LHCN-M2 (cell line): ENCODE measurements at places on chromosomes 6 and 20.

GRCh38 chr6:34484899-34485298 lies 19.0 kb downstream of the PACSIN1 start:
- DNase-seq = no peak

- DNase-seq = peak; percentile 86
Measured at GRCh38 chr6:145749632-145750031, 14.3 kb upstream of the EPM2A start.

DNA sequence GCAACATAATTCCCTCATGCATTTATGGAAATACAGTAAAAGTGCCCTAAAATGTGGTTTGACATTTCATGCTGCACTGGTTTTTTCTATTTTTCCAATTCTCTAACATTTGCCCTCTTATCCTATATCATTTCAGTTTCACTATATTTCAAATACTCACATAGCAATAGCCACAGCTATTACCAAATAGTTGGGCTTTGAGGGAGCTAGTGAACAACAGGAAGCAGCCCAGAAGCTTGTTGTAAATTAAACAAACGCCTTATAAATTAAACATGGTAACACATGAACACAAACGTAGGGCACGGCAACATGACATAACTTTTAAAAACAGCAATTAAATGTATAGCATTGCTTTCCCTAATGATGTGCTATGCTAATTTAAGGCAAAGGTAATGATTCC lies 469.0 kb downstream of the CDC5L start:
- no peak for DNase-seq

GRCh38 chr6:97123112-97123511 lies 159.9 kb downstream of the MMS22L start:
- DNase-seq = no peak

DNA sequence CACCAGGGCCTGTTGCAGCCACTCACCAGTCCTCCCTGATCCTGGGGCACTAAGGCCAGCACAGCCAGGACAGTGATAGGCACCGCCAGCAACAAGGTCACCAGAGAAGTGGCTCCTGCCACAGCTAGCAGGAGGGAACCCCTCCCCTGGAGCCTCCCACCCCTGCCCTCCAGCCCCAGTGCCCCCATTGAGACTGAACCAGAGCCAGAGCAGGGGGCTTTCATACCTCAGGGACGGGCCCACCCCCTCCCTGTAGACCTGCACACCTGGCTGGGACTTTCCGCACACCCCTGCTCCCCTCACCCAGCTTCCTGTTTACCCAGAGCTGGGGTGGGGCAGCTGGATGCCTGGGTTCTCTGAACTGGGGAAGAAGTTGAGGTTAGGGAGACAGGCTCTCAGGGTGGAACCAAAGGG lies at the start of gene LTB:
LTB (minus strand) TSS at position 195 of the 414 bp plus-strand sequence; CDS start at position 188, 7 bp downstream.
- no peak for DNase-seq

DNA sequence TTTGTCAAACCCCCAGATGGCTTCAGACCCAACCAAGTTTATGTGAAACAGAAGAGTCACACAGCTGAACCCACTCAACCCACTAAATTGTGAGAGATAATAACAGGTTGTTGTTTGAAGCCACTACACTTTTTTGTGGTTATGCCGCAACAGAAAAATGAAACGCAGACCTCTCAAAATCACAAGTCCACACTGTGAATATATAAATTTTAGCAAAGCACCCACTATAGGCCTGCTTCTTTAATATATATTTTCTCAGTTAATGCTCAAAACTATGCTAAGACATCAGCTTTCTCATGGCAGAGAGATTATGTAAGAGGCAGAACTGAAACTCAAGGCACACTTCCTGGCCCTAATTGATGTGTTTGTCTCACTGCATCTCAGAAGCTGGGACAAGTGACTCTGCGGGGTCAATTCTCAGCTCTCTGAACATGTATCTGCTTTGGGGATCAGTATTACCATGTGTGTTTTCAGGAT lies 27.7 kb downstream of the MAP3K5 start:
- no peak for DNase-seq

GRCh38 chr20:1827974-1828785 lies 67.0 kb upstream of the SIRPA start:
- no peak for DNase-seq

GRCh38 chr20:29741894-29742698 lies 1515.4 kb upstream of the DEFB115 start:
- no peak for DNase-seq

GRCh38 chr20:48696671-48697070 lies 131.1 kb downstream of the PREX1 start:
- DNase-seq = no peak

DNA sequence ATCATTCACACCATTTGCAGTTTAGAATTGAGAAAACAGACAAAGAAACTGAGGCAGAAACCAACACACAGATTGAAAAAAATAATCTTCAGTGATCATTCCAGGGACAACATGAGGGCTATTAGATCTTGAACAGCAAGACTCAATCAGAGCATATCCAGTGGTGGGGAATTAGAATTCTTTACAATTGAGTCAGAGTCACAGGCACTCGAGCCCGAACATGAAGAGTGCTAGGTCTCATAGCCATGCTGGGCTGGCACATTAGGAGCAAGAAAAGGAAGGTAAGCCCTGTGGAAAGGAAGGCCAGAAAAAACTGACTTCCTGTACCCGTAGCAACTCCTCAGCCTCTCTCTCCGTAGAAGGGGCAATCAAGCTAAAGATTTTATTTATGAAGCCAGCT lies 419.9 kb downstream of the HAO1 start:
- DNase-seq = no peak

DNA sequence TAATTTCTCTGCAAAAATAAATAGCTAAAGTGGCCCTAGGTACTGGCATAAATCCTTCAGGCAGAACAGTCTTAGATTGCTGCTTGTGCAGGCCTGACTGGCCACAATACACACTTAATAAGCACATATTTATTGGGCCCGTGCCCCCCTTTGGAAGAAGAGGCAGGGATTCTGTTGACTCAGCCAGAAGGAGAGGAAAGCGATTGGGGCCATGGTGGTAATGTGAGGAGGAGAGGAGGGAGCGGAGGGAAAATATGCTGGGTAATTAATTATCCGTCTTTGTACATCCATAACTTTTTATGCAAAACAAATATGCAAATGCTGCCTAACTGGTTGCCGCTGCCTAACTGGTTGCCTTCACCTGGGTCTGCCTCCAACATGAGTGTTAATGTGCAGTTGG lies 36.2 kb downstream of the CD40 start:
- no peak for DNase-seq

- DNase-seq = peak; percentile 61
Measured at GRCh38 chr6:129009851-129010250, 126.9 kb downstream of the LAMA2 start.

DNA sequence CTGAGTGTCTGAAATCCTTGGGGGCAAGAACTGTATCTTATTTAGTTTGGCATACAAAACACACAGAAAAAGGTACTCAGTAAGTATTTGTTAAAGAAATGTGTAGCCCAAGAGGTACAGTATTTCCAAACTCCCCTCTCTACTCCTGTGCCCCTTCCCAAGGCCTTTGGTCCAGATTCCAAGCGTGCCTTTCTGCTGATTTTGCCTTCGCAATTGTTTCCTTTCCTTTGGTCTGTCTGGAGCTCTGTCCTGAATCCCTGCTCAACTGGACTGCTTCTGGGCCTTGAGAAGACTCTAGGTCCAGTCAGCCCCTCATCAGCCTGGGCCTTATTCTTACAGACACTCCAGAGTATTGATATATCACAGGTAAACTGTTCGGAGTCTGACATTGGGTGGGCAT lies 122.2 kb upstream of the SYNCRIP start:
- no peak for DNase-seq

GRCh38 chr6:123089226-123089625 lies 93.2 kb downstream of the CLVS2 start:
- DNase-seq = no peak

DNA sequence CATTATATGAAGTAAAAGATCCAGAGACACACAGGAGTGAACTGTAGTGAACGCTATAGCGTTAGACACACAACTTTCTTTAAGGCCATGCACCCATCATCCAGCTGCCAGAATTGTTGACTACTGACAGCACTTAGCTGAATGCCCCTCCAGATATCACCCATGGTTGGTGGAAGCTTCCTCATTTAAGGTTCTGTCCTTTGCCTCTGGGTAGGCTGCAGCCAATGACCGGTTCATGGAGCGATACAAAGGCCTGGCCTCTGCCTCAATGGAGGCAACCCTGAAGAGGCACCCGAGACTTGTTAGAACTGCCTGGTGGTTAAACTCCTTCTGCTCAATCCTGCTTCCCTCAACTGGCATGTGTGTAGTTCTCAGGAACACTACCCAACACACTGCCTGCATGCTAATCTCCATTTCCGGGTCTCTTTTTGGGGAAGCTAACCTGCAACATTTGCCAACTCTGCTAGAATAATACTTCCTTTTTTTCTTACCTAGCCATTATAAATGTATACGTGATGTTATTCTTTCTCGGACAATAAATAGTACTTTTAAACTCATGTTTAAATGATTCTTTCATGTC lies 49.8 kb upstream of the THEMIS start:
- DNase-seq = no peak

DNA sequence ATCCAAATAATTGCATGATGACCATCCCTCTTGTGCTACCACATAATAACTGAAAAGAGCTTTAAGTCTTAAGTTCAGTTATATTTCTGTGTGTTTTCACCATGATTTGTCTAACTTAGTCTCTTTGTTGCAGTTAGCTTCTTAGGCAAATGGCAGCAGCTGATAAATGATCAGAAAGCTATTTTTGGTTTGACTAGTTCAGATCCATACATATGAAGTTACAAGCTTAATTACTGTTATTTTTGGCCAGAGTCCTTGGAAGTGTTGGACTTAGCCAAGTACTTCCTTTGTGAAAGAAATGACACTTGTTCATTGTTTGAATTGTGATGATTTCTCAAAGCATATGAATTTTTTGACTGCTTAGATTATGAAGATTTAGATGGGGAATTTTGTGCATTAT lies 54.2 kb downstream of the HIVEP1 start:
- peak; percentile 26 for DNase-seq

DNA sequence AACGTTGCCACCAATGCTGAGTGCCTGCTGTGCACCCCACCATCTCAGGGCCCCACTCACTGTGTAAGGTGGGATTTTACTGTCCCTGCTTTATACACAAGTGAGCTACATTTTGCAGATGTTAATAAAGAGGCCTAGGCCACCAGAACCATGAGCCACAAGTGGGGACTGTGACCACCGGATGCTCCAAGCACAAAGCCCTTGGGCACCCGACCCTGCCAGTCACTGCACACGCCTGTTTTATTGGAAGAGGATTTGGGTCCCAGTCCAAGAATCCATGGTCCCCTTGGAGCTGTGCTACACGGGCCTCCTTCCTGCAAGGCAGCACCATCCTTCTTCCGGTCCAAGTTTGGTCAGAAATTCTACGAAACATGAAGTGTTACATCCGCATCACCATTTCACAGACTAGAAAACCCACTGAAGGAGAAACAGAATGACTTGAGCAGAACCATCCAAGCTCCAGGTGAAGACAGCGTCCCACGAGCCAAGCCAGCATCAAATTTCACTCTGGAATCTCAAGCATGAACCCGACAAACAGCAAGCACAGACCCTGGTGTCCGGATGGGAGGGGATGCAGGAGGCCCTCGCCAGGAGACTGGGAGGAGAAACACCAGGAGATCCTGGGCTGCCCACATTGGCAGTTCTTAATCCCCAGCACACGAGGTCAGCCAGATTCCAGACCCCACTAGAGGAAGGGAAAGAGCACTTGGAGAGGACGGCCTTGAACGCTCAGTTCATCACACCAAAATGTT lies 226.9 kb downstream of the DLL1 start:
- no peak for DNase-seq

- DNase-seq = no peak
Measured at GRCh38 chr6:84517741-84518530, 246.5 kb downstream of the TBX18 start.

- DNase-seq = no peak
Measured at GRCh38 chr20:25321262-25321831, 69.3 kb downstream of the ABHD12 start.

DNA sequence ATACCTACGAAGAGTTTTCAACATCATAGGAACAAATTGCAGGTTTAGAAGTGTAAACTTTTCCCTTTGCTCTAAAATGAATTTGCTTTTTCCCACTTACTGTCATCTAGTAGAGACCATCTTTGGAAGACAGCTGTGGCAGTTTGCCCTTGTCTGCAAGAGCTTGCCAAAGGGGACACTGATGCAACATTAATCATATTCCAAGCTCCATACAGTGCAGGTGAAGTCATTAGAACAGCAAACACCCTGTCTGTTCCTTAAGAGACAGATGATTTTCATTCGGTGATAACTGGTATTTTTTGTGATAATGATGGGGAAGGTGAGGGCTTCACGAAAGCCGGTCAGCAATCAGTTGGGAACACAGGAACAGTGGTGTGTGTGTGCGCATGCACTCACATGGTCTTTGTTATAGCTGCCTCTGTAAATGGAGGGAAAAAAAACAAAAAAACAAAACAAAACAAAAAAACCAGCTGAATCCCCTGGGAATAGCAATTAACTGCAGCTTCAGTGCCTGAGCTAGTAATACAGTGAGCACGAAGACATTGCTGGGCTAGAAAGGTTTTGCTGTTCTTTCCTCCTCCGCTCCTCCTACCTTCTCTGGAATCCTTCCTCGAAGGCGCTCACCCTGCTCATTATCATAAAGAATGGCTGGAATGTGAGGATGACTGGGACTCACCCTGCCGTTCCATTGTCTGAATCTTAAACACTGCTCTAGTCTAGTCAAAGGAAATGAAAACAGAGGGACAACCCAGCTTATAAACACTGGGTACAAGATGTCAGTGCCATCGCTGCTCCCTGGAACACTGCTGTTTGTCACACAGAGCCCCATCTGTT lies 35.2 kb upstream of the KIF13A start:
- DNase-seq = peak; percentile 33

- DNase-seq = no peak
Measured at GRCh38 chr6:36906539-36907325, 21.0 kb downstream of the C6orf89 start.

- DNase-seq = peak; percentile 31
Measured at GRCh38 chr20:10922506-10922905, 248.7 kb upstream of the JAG1 start.

DNA sequence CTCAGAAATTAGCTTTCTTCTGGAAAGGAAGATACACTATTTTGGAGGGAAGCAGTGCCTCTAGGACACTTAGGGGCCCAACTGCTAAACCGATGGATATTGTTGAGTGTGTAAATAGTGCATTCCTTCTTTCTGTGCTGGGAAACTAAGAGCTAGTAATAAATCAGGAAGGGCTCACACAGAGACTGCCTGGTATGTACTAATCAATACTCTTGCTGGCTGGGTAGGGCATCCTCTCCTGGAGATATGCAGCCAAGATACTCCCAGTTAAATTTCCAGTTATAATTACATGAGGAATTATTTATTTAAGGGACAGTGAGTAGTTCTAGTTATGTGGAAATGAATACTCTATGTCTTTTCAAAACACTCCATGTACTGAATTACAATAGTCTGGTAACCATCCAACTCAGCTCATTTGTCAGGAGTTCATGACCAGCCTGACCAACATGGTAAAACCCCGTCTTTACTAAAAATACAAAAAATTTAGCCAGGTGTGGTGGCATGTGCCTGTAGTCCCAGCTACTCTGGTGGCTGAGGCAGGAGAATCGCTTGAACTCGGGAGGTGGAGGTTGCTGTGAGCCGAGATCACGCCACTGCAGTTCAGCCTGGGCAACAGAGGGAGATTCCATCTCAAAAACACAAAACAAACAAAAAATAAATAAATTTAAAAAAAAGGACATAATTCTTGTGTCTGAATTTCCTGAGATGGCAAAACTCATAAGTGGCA lies 100.0 kb downstream of the OR2B2 start:
- no peak for DNase-seq

GRCh38 chr20:31671324-31671723 lies 33.6 kb downstream of the COX4I2 start:
- DNase-seq = no peak
